ENCODE measurements at places on chromosomes 6 and 20. TPM values are rescaled to one million over a fixed set of nuclear protein-coding genes. Genes with fewer than 3 reads are reported as not detected.
A peak's percentile ranks its signal among the peaks of the same experiment; 100 is the strongest.

Gene FAM83C
- total RNA-seq, result not detected

DNA sequence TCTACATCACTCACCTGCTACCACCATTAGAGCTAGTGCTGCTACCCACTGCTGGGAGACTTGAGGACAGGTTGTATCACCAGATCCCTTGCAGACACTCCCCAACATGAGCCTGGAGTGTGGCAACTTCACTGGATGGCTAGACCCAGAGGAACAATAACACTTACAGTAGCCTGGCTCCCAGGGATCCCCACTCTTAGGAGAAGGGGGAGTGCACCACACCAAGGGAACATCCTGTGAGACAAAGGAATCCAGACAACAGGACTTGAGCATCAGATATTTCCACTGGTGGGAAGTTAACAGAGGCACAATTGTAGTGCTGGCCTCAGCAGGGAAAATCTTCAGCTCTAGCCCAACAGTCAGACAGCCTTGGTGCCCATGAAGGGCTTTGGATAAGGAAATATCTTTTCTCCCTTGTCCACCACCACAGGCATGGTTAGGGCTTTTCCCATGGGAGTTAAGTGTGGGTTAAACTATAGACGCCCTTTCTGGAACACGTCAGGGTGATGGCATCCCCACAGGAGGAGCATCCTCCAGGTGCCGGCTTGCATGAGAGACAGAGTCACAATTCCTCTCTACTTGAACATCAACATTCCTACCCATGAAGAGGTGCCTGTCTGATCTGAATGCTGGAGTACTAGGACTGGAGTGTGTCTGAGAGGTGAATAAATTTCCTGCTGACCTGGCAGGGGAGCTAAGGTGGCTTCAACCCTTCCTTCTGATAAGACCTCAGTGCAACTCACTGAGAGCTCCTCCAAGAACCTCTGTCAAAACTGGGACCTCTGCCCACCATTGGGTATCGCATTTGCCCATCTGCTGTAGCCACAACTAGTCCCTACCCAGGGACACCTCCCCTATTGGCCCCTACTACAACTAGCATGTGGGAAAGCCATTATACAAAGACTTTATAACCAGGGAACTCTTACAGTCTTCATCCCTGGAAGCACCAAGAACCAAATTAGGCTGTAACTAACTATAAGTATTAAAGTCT is 55.4 kb upstream of the SIRPG start:
- no peak for DNase-seq
- H3K4me3 ChIP-seq, result no peak overlapping the region
- H3K4me1 ChIP-seq, result no peaks in the 10 kb centered on the region
- no peaks in the 10 kb centered on the region for H3K36me3 ChIP-seq
- peaks cover 31% of the 10 kb centered on the region for H3K27me3 ChIP-seq
- H3K27ac ChIP-seq, result no peak overlapping the region

DNA sequence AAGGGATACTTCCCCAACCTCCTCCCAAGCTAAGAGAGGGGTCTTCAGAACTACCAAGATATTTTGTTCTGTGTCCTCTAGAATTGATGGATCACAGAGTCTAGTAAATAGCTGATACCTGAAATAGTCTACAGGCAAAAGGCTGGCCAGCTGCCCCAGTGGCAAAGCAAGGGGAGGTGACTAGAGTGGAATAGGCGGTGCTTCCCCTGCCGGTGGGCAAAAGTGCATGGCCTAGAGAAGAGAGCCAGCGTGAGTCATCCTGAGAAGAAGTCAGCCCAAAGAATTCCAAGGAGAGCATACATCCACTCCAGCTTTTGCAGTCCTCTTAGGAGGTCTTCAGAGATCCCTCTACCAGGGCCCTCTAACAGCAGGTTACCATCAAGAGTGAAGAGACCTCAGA is 14.7 kb downstream of the DPPA5 start:
- no peak for DNase-seq
- no peak overlapping the region for H3K27ac ChIP-seq
- H3K27me3 ChIP-seq, result peaks cover 7% of the 10 kb centered on the region
- H3K36me3 ChIP-seq, result no peaks in the 10 kb centered on the region
- H3K4me3 ChIP-seq, result no peak overlapping the region

- peak overlapping the region; percentile 14 for H3K27ac ChIP-seq
- DNase-seq, result no peak
- H3K4me3 ChIP-seq, result no peak overlapping the region
These were observed 107.9 kb upstream of the CLDN20 start for GRCh38 chr6:155155787-155156447.

Gene RPL7L1
- total RNA-seq, result 62.7 TPM

DNA sequence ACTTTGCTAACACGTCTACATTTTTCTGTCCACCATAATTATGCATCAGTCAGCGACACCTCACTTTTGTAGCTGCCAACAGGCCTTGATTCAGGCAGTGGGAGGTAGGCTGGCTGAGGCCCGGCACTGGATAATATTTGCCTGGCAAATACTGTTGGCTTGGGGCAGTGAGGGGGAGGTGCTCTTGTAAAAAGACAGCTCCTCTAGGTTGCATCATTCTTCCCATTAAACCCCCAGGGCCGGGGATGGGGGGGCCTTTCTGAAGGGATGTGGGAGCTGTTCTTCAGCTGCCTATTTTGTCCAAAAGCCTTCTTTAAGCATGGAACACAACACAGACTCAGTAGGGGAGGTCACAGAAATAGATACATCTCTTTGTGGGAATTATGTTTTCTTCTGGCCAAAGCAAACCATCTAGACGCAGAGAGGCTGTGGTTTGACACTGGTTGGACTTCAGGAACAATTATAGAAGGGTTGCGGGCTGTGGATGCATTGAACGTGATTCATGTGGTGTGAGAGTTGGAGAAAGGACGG is 338.3 kb upstream of the NT5E start:
- no peak overlapping the region for H3K27ac ChIP-seq
- no peak overlapping the region for H3K4me3 ChIP-seq
- H3K4me1 ChIP-seq, result no peaks in the 10 kb centered on the region

GRCh38 chr6:16578695-16579285 is 182.5 kb downstream of the ATXN1 start:
- no peaks in the 10 kb centered on the region for H3K27me3 ChIP-seq
- H3K27ac ChIP-seq, result no peak overlapping the region
- DNase-seq, result no peak
- no peak overlapping the region for H3K4me3 ChIP-seq
- peaks cover 12% of the 10 kb centered on the region for H3K36me3 ChIP-seq

Gene RSPH4A
- total RNA-seq, result not detected

DNA sequence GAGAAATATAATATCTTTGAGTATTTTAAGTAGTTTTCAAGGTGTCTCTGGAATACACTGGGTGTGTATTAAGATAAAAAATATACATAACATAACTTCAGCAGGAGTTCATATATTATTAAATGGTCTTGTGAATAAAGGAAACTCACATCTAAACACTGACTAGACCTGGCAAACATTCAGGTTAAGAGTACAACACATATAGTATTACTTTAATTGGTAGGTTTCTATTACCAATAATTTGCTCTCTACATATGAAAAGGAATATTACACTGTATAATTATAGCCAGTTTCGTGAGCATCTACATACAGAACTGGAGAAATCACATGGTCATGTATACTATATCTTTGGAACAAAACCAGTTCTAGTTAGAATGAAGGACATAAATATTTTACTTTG is 8.7 kb downstream of the NCOA5 start:
- no peak overlapping the region for H3K4me3 ChIP-seq
- peaks cover 29% of the 10 kb centered on the region for H3K4me1 ChIP-seq
- no peak overlapping the region for H3K27ac ChIP-seq
- H3K27me3 ChIP-seq, result no peaks in the 10 kb centered on the region
- DNase-seq, result no peak

DNA sequence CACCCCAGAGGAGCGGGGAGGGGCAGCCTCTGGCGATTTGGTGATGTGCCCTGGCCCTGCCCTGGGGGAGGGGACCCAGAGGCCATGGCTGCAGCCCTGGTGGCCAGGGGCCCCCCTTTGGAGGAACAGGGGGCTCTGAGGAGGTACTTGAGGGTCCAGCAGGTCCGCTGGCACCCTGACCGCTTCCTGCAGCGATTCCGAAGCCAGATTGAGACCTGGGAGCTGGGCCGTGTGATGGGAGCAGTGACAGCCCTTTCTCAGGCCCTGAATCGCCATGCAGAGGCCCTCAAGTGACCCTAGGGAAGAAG is 10.9 kb downstream of the NFKBIL1 start:
- H3K36me3 ChIP-seq, result peaks cover 22% of the 10 kb centered on the region
- H3K27me3 ChIP-seq, result no peaks in the 10 kb centered on the region
- peak overlapping the region; percentile 22 for H3K27ac ChIP-seq

DNA sequence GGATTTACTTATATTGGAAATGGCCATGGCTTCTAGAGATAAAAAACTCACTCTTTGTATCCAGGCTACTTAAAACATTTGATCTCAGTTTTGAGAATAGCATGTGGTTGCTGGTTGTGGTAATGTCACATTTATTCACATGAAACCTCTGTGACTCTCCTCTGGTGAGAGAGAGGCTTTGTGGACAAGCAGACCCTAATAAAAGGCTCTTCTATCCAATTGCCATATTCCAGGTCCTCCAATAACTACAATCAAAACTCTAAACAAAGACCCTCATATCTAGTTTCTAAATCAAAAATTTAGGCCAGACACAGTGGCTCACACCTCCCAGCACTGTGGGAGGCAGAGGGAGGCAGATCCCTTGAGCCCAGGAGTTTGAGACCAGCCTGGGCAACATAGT is 176.3 kb upstream of the LAMP5 start:
- peaks cover 1% of the 10 kb centered on the region for H3K36me3 ChIP-seq
- H3K4me3 ChIP-seq, result no peak overlapping the region
- no peak overlapping the region for H3K27ac ChIP-seq

Gene ATG5
- total RNA-seq, result 23.7 TPM

- no peak overlapping the region for H3K27ac ChIP-seq
- H3K4me3 ChIP-seq, result no peak overlapping the region
- H3K27me3 ChIP-seq, result peaks cover 25% of the 10 kb centered on the region
- DNase-seq, result no peak
- no peaks in the 10 kb centered on the region for H3K36me3 ChIP-seq
These were observed 127.5 kb downstream of the PKHD1 start for GRCh38 chr6:51959744-51960383.

Gene SEC63
- 155 TPM for total RNA-seq

DNA sequence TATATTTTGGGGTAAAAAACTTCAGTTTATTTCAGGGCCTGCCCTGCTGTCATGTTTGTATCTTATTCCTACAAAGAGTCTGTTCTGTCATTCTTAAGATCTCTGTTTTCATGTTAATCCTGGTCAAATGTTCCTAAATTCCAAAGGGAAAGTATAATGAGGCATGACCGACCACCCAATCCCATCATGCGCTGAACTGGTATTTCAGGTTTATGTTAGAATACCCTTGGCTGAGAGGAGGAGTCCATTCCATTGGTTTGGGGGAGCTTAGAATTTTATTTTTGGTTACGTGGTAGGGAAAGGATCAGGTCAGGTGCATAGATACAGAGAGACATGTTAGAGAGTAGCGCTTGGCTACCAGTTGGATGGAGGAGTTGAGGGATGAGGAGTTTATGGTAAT is 25.7 kb downstream of the CFAP61 start:
- no peak overlapping the region for H3K4me3 ChIP-seq
- H3K36me3 ChIP-seq, result no peaks in the 10 kb centered on the region
- no peak for DNase-seq
- peaks cover 4% of the 10 kb centered on the region for H3K4me1 ChIP-seq
- H3K27ac ChIP-seq, result no peak overlapping the region

- peaks cover 1% of the 10 kb centered on the region for H3K36me3 ChIP-seq
- DNase-seq, result no peak
- H3K4me3 ChIP-seq, result no peak overlapping the region
- H3K27me3 ChIP-seq, result no peaks in the 10 kb centered on the region
- peaks cover 69% of the 10 kb centered on the region for H3K4me1 ChIP-seq
- H3K27ac ChIP-seq, result peak overlapping the region; percentile 96
These were observed 32.8 kb downstream of the RAMACL start for GRCh38 chr6:166553563-166554271.

DNA sequence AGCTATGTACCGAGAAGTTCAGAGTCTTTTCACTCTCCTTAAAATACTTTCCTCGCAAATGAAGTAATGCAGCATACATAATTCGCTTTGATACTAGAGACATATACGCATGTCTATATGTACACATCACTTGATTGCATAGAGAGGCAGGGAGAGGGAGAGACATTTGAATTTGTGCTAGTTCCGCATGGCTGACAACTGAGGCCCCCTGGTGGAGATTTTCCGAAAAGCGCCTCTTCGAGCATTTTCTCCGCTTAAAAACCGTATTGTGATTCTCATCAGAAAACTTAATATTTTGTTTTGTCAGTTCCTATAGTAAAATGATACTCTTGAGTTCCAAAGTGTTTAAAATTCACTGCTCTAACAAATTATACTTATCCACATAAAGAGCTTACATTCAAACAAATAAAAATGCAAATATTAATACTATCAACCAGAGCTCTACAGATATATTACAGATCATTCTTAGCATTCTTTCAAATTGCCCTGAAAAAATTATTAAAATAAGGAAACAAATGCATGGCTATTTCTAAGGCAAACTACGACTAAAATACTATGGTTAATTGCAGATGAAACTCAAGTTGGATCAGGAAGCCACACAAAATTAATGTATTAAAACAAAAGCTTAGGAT is 637 bp downstream of the MYLK4 start:
- H3K27ac ChIP-seq, result no peak overlapping the region
- peaks cover 26% of the 10 kb centered on the region for H3K4me1 ChIP-seq
- H3K27me3 ChIP-seq, result no peaks in the 10 kb centered on the region
- H3K36me3 ChIP-seq, result no peaks in the 10 kb centered on the region
- no peak overlapping the region for H3K4me3 ChIP-seq
- DNase-seq, result no peak

GRCh38 chr6:147279427-147279826 is 75.2 kb downstream of the STXBP5 start:
- H3K27ac ChIP-seq, result peak overlapping the region; percentile 28
- peaks cover 13% of the 10 kb centered on the region for H3K4me1 ChIP-seq
- H3K36me3 ChIP-seq, result peaks cover 13% of the 10 kb centered on the region
- H3K27me3 ChIP-seq, result no peaks in the 10 kb centered on the region
- DNase-seq, result no peak
- H3K4me3 ChIP-seq, result no peak overlapping the region
